ENCODE measurements at places on chromosomes 2 and 18.

- DNase-seq, result no peak
Measured at GRCh38 chr2:85886590-85886989, 2.2 kb downstream of the ST3GAL5 start.

GRCh38 chr2:166932032-166932431 is 43.8 kb downstream of the XIRP2 start:
- no peak for DNase-seq

DNA sequence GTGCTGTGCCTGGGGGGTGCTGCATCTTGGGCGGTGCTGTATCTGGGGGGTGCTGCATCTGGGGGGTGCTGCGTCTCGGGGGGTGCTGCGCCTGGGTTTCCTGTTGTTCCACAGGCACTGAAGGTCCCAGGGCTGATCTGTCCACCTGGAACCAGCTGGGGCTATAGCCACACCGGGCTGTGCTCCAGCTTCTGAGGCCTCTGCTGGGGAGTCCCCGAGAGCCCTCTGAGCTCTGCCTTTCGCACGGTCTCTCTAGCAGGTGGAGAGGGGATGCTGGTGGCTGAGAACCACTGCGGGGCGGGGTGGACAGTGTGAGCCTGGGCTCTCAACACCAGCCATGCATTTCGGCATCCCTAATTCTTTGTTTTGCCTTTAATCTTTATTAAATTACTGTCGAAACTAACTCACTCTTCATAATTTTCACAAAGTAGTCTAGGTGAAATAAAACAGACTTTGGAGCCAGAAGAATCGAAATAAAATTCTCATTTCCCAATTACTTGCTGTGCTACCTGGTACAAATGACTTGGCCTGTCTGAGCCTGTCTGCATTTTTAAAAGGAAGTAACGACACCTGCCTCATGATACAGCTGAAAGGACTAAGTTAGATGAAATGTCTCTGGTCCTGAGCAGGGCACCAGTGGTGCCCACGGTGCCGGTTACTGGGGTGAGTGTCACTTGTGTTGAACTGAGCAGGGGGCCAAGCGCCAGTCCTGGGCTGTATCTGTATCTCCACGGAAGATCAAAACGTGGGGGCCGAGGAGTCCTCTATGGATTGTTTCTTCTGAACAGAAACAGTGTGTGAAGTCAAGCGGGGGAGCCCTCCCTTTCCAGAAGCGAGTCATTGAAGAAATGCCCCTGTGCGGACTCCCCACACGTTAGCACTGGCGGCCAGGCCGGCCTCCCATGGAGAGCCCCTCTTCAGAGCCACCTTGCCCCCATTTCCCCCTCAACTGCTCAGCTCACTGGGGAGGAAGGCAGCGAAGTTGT is 142.0 kb downstream of the ASB1 start:
- no peak for DNase-seq

GRCh38 chr2:9398881-9399780 is 24.2 kb downstream of the ITGB1BP1 start:
- DNase-seq, result no peak

GRCh38 chr2:99697811-99698568 is 208.2 kb upstream of the REV1 start:
- peak; percentile 73 for DNase-seq
